ENCODE measurements at places on chromosomes 5 and 9. TPM values are rescaled to one million over a fixed set of nuclear protein-coding genes. Genes with fewer than 3 reads are reported as not detected.

DNA sequence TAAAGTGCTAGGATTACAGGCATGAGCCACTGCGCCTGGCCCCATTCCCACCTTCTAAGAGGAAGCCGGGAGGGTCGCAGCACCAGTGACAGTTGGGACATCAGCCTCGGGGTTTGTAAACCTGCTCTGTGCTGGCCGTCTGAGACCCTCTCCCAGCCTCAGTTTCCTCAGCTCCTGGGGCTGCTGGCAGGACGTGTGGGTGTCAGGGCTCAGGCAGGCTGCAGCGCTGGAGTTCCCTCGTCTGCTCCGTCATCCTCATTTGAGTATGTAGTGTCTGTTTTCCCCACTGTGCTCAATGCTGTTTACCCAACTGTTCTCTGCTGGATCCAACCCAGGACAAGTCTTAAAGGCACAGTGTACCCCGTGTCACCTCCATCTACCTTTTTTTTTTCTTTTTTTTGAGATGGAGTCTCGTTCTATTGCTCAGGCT lies 2.0 kb upstream of the NINJ1 start:
- no peak for DNase-seq

The SAXO1 gene
- total RNA-seq: not detected

DNA sequence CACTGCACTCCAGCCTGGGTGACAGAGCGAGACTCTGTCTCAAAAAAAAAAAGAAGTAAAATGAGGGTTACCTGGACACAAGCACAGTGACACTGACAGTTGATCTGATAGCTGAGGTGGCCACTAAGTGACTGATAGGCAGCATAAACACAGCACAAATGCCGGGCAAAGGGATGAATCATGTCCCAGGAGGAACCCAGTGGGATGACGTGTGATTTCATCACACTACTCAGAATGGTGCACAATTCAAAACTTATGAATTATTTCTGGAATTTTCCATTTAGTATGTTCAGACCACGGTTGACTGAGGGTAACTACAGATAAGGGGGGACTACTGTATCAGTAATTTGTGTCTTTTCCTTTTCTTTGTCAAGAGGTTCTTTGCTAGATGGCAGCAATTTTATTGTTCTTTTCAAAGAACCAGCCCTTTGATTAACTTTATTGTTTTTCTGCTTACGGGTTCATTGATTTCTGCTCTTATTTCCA lies 34.3 kb upstream of the RNF130 start:
- no peak for DNase-seq

DNA sequence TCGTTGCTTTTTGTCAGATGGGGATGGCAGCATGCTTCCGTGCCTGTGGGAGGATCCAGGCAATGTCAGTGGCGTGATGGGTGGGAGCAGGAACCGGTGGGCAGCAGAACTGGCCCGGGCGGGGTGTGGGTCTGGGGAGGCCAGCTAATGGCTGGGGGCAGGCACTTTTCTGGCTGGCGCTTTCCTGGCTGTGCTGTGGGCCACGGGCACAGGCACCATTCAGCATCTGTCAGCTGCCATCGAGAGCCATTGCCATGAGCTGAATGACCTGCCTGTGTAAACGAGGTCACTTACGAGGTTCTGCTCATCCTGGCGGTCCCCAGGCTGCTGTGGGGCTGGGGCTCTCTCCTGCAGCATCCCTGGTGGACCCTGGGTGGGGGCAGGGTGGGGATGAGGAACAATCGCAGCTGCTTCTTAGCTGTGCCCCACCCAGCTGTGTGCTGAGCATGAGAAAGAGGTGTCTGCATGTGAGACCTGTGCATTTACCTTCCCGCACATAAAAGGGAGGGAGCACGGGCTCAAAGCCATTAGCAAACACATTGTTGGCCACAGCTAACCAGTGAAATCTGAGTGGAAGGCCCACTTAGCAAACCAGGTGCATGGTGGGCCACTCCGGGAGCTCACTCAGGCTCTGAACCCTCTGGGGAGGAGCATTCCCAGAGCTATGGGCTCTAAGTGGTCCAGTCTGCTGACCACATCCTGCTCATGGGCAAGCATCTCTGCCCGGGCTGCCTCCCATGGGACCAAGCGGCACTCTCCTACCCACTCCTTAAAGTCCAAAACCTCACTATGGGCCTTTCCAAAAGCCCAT lies 41.3 kb upstream of the OLFM1 start:
- no peak for DNase-seq

The ATOSB gene
- total RNA-seq: 6.4 TPM

- DNase-seq: no peak
Measured at GRCh38 chr5:53076014-53076583, 33.5 kb downstream of the MOCS2 start.

The KIF4B gene
- total RNA-seq: not detected

DNA sequence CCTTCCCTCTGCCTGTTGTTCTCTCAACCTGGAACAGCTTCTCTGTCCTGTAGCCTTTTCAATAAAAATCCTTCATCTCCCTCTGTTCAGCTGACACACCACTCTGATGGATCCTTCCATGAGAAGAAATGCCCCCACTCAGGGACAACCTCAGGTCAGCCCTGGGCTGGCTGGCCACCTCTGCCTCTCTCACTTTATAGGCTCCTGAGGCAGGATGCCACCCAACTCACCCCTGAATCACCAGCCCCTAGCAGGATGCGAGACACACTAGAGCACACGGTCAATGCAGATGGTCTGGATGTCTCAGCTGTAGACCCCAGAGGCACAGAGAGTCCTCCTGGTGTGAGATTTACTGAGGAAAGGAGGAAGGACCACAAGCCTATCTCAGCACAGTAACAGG lies 93.8 kb downstream of the GABBR2 start:
- DNase-seq: no peak

Measured in Caki2 (cell line).